ENCODE measurements at places on chromosomes 7 and 10.

- no peak for DNase-seq
These were observed 47.9 kb upstream of the CNPY1 start for GRCh38 chr7:155594163-155594732.

GRCh38 chr7:23105644-23106056, at the start of gene KLHL7:
KLHL7 (plus strand) TSS chr7:23105785; CDS start chr7:23106027, 242 bp downstream.
- DNase-seq: peak; percentile 96

- DNase-seq: no peak
These were observed 89.0 kb downstream of the AMPH start for GRCh38 chr7:38542156-38542555.

- DNase-seq: no peak
These were observed 50.7 kb downstream of the VIM start for GRCh38 chr10:17278607-17279240.

GRCh38 chr7:123552641-123553040, 5.0 kb downstream of the NDUFA5 start:
- no peak for DNase-seq

DNA sequence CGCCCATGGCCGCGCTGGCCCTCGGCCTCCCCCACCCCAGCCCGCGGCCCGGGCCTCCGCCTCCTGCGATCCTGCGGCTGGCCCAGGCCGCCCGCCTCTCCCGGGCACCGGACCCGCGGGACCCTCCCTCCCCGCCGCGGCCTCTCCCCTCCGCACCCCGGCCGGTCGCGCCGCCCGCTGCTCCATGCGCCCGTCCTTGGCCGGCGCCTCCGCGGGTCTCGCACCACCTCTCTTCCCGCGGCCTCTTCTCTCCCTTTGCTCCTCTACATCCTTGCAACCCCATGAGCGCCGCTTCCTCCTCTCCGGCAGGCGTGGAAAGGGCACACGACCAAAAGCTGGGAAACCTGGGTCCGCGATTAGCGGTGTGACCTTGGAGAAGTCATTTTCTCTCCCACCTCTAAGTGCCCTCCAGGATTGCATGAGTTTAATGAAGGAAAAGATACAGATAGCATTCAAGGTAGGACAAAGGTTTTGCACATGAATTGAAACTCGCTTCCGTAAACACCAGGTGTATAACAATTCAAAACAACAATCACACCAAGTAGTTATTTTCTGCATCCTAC, 448 bp upstream of the SRPK2 start:
- DNase-seq: peak; percentile 74

GRCh38 chr10:91909117-91909677, at the start of gene FGFBP3:
FGFBP3 (minus strand) TSS chr10:91909486; CDS start chr10:91908969, 517 bp downstream.
- peak; percentile 84 for DNase-seq

GRCh38 chr7:151607464-151607867, 87.8 kb upstream of the RHEB start:
- DNase-seq: no peak
